ENCODE measurements at places on chromosomes 2 and 18.

GRCh38 chr2:55478610-55479304, 40.8 kb upstream of the CFAP36 start:
- no peak for DNase-seq

DNA sequence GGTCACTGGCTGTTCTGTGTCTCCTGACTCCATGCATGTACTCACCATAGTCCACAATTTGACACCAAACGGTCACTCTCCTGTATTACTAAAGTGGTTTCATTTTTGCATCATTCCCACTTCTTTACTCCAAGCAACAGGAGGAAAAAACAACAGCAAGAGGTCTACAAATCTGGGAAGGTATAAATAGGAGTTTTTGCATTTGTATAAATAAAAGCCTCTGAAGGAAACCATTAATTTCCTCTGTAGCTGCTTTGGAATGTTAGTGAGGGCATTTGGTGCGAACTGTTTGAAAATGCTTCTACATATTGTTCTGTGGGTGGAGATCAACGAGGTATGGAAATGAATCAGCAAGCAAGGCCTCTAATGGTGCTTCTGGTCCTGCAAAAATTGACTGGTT, 148.5 kb upstream of the DLX2 start:
- no peak for DNase-seq

- no peak for DNase-seq
Observed at GRCh38 chr2:30622452-30622851, 175.4 kb downstream of the LCLAT1 start.

GRCh38 chr2:96538487-96539214, 2.1 kb downstream of the ARID5A start:
- peak; percentile 72 for DNase-seq

DNA sequence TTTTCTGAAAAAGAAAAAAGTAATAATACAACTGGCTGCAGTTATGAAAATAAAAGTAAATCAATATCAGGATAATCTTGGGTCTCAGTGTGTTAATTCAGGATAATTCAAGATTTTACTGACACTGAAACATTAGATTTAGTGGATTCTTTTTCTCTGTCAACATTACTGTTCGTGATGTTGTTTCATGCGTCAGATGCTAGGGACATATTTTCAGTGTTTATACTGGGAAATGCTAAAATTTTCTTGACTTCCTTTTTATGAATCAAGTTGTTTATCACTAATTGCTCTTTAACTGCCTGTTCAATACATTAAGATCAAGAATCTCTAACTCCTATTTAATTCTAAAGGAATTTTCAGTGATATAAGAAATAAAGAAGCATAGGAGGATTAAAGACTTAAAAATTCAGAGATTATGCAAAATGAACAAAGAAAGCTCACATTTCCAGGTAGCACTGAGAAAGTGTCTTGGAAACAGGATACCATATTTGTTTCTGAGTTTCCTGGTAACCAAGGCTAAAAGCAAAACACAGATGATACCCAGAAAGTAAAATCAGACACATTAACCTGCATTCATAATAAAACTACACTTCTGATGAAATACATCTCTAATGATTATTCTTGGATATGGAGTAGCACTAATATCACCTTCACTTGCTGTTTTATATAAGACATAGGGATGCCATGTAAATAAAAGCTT, 174.0 kb downstream of the ARL4C start:
- no peak for DNase-seq

- no peak for DNase-seq
Observed at GRCh38 chr2:79453918-79454317, 58.9 kb upstream of the CTNNA2 start.

GRCh38 chr2:1601471-1602277, 142.6 kb downstream of the PXDN start:
- DNase-seq = no peak

- DNase-seq = no peak
Observed at GRCh38 chr2:159671047-159671446, 41.3 kb upstream of the MARCHF7 start.

GRCh38 chr2:188580738-188581137, 289.1 kb downstream of the GULP1 start:
- DNase-seq = no peak

GRCh38 chr2:200172521-200172920, 134.0 kb upstream of the SPATS2L start:
- DNase-seq = no peak

- no peak for DNase-seq
Observed at GRCh38 chr2:152558158-152558984, 158.9 kb downstream of the PRPF40A start.

DNA sequence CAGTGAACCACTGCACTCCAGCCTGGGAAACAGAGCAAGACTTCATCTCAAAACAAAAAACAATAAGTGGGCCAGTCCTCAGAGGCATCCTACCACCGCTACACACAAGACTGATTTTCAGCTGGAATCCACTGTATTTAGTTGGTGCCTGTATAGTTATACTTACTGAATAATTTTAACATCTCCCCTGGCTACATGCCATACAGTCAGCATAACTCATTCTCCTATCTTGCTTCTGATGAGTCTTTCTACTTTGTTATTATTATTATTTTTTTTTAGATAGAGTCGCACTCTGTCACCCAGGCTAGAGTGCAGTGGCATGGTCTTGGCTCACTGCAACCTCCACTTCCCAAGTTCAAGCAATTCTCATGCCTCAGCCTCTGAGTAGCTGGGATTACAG, 19.9 kb upstream of the CAB39 start:
- no peak for DNase-seq

- DNase-seq = no peak
Observed at GRCh38 chr2:128308889-128309279, 9.8 kb downstream of the HS6ST1 start.

GRCh38 chr18:55248495-55248894, 289.2 kb upstream of the CCDC68 start:
- DNase-seq = no peak

DNA sequence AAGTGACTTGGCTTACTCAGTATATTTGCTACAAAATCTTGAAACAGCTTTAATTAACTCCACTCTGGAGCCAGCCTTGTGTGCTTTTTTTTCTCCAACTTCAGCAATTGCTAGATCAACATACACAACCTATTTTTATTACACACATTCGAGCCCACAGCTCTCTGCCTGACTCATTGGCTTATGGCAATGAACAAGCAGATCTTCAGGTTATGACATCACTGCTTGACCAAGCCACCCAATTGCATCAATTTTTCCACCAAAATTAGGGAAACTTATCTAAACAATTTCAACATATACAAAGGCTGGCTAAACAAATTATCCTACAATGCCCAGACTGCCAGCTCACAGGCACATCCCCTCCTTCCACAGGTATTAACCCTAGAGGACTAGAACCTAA, 39.6 kb upstream of the PDK1 start:
- DNase-seq = no peak

DNA sequence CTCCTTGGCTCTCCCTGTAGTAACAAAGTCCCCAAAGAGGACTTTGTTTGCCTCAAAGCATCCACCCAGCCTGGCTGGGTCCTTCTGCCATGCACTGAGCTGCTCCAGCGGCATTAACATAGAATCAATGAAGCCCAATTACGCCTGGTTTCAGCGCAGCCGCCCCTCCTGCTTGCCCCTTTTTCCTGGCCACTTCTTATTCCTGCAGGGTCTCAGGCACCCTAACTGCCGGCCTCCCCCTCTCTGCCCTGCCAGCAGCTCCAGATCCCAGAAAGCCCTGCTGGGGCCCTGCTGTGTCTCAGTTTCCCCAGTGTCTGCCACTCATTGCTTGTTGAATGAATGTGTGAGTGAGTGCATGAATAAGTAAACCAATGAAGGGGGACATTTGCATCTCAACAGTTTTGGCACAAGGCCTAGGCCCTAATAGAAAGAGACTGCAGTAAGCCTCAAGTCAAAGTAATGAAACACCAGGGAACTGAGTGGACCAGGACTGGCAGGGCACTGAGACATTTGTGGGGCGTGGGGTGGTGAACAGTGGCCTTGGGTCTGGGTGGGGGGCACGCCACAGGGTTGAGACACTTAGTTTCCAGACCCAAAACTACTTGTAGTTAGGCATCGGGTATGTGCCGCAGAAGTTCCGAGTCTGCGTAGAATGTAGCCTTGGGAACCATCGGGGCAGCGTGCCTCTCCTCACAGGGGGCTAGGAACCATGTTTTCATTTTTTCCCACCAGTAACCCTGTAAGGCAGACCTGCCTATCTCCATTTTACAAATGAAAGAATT, 60.6 kb downstream of the SMAD7 start:
- DNase-seq = no peak

DNA sequence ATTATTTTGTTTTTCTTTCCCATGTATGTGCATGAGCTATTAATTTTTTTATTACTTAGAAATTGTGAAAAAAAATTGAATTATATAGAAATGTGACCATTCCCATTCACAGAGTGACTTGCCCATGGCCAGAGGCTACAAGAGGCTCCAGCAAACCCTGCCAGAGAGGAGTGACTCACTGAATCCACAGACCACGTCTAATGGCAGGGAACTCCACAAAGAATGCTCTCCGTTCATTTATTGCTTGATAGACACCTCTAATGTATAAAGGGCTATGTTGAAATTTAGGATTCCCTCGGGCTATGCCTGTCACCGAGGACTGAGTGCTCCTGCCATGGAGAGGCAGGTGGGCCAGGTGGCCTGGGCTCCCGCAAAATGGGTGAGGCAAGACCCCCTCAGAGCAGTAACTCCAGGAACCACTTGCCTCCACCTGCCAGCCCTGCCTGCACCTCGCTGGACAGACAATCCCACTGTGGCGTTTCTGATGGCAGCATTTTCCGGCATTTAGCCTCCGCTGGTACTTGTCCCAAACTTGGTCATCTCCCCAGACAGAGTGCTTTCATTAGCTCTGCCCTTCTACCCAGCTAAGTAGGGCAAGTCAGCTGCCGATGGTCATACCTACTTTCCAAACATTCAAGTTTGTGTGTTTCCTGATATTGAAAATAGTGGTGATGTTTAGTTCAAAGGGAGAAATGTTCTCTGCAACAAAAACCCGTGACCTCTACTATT, 200.3 kb downstream of the PRKCE start:
- DNase-seq = no peak

- no peak for DNase-seq
Observed at GRCh38 chr2:23685181-23685580, 241.7 kb downstream of the ATAD2B start.

DNA sequence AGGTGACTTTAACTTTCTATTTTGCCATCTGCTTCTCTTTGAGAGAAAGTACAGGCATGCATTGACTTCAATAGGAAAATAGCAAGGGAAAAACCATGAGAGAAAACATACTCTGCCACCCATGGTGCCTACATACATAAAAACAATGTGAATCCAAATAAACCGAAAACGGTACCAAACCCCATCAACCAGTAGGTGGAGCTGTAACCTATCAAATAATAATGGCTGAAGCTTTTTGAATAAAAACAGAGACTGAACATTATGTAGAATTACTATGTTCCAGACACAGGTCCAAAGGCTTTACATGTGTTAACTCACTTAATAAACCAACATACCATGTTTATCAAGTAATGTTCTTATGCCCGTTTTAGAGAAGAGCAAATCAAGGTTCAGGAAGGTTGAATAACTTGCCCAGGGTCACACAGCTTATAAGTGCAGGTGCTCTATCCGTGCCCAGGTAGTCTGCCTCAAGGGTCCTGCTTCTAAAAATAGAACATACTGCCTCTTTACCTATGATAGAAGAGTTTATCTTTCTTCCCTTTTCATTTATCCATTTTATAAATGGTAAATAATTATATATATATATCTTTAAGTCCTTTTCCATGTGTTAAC, 293.9 kb upstream of the SYT4 start:
- DNase-seq = no peak

- no peak for DNase-seq
Observed at GRCh38 chr2:71559828-71560637, 106.7 kb downstream of the DYSF start.

DNA sequence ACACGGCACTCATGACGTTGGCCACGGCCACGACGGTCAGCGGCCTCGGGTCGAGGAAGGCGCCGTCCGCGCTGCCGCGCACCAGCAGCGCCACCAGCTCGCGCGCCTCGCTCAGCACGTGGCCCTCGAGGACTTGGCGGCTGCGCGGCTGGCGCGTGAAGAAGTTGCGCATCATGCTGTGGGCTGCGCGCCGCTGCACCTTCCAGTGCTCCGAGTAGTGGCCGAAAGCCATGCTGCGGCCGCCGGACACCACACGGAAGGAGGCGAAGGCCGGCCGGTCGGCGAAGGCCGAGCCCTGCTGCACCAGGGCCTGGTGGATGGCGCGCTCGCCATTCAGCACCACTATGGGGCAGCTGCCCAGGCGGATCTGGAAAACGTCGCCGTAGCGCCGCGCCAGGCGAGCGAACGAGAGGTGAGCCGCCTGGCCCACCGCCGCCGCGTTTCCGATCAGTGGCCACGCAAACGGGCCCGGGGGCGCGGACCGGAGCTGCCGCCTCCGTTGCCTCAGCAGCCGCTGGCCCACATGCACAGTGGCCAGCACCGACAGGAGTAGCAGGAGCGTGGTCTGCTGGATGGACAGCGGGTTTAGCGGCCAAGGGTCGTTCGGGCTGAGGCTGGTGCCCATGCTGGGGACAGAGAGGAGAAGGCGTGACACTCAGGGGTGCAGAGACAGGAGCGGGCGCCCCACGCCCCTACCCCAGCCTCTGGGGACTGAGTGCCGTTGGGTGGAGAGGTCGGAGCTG, 1.0 kb downstream of the CYP1B1 start:
- peak; percentile 5 for DNase-seq

- no peak for DNase-seq
Observed at GRCh38 chr2:37011130-37011529, 44.8 kb upstream of the STRN start.

DNA sequence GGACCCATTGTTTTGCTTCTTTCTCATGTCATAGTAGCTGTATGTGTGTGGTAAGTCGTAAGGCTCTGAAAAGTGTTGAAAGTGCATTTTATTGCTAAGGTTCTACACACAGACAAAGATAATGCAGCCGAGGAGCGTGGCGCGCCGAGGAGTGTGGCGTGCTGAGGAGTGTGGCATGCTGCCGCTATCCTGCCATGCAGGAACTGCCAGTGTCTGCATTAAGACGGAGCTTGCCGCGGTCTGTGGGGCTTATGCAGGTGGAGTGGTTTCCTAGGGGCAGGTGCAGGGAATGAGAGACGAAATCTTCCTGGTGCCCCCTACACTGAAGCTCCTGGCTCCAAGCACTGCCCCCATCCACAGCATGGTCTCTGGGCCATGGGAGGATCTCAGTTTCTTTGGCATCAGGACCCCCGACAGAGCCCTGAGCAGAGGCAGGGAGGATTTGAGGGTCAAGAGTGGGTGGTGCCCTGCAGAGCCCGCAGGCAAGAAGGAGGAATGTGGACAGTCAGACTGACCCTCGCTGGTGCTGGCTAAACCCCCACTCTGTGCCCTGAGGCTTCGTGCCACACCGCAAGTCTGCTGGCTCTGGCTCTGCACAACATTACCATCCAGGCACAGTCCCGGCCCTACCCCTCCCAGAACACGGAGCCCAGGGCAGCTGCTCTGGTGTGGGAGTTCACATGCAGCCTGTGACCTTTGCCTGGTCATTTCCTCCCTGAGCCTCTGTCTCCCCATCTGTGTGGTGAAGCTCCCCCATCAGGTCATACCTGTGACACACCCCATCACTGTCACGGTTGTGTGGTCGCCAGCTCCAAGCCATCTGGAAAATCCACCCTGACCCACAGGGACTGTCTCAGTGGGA, 3.2 kb downstream of the SNED1 start:
- DNase-seq = peak; percentile 34
